ENCODE measurements at places on chromosomes 2 and 18. TPM values are rescaled to one million over a fixed set of nuclear protein-coding genes. Genes with fewer than 3 reads are reported as not detected.

DNA sequence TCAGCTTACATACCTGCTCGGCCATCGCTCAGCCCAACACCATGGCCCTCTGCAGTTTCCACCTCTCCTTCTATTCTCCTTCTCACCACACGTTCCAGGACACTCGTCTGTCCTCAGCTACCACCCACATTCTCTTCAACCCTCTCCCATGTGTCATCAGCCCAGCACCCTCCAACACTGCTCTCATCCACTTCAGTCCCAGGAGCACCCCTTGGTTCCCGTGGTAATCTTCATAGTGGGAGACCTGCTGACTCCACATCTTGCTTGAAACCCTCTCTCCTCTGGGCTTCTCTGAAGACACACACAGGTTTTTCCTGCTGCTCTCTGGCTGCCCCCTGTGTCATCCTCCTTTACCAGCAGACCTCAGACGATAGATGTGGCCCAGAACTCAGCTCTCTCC is 228.7 kb downstream of the GBX2 start:
- DNase-seq: no peak
- no peak overlapping the region for H3K4me3 ChIP-seq
- H3K4me1 ChIP-seq: no peaks in the 10 kb centered on the region
- H3K36me3 ChIP-seq: no peaks in the 10 kb centered on the region

- no peaks in the 10 kb centered on the region for H3K4me1 ChIP-seq
- H3K4me3 ChIP-seq: no peak overlapping the region
- H3K36me3 ChIP-seq: no peaks in the 10 kb centered on the region
- no peak overlapping the region for H3K27ac ChIP-seq
Observed at GRCh38 chr2:80670763-80671162, 366.2 kb upstream of the LRRTM1 start.

Gene MC2R
- not detected for total RNA-seq

Gene ALK
- not detected for total RNA-seq

- no peak overlapping the region for H3K4me3 ChIP-seq
- no peaks in the 10 kb centered on the region for H3K36me3 ChIP-seq
- H3K4me1 ChIP-seq: peaks cover 14% of the 10 kb centered on the region
- H3K27me3 ChIP-seq: peaks cover 2% of the 10 kb centered on the region
Observed at GRCh38 chr2:176817061-176817565, 395.5 kb upstream of the HNRNPA3 start.

DNA sequence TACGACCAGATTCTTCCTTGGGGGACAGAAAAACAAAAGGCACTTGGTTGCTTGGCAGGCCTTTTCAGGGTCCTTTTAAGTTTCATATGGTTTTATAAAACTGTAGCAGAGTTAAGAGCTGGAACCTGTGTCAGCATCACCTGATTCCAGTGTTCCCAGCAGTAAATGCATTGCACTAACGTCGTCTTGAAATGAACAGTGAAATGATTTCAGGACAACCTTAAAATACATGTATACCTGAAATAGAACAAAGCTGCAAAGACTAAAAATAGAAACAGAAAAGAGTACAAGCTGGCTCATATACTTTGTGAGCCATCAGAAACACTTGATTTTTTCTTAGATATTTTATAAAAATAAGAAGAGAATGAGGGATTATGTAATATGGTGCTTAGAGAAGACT is 51.9 kb downstream of the ACSL3 start:
- no peak overlapping the region for H3K4me3 ChIP-seq
- peaks cover 25% of the 10 kb centered on the region for H3K4me1 ChIP-seq
- no peak overlapping the region for H3K27ac ChIP-seq
- no peak for DNase-seq
- no peaks in the 10 kb centered on the region for H3K27me3 ChIP-seq

GRCh38 chr18:48765053-48765452 is 185.7 kb downstream of the SMAD7 start:
- no peaks in the 10 kb centered on the region for H3K36me3 ChIP-seq
- H3K27ac ChIP-seq: no peak overlapping the region
- H3K4me1 ChIP-seq: no peaks in the 10 kb centered on the region
- DNase-seq: no peak

Gene ITGB6
- total RNA-seq: not detected

GRCh38 chr2:109507217-109507616 is 106.5 kb downstream of the SEPTIN10 start:
- no peak overlapping the region for H3K27ac ChIP-seq
- H3K4me1 ChIP-seq: no peaks in the 10 kb centered on the region
- H3K4me3 ChIP-seq: no peak overlapping the region
- H3K36me3 ChIP-seq: no peaks in the 10 kb centered on the region

Gene SAG
- 0.39 TPM for total RNA-seq

Gene CYS1
- not detected for total RNA-seq

DNA sequence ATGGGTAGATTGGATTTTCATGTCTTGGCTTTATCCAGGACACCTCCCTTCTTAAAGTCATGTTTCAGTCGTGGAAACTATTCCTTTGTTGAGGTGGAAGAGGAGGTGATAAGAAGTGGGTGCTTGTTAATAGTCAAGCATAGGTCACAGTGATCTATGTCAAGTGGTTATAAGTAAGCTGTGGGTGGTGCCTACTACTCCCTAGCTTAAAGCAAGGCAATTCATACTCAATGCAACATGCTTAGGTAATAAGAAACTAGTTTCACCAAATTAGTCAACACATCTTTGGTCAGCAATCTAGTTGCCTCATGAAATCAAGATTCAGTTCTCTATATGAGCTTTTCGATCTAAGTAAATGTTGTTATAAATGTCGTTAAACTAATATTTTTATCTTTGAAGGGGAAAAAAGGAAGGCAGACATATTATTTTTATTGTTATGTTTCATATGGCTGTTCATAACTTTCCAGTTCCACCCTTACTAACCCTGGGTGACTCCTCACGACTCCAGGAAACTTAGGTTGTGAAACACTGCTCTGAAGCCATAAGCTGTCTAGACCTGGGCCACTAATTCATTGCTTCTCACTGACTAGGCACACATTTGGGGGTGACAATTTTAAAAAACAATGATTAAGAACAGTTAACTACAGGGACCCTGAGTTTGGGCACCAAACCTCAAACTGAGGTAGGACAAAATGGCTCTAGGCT is 5.8 kb upstream of the ABCB11 start:
- H3K4me1 ChIP-seq: peaks cover 4% of the 10 kb centered on the region
- no peak overlapping the region for H3K4me3 ChIP-seq
- H3K27me3 ChIP-seq: no peaks in the 10 kb centered on the region
- no peak for DNase-seq
- no peak overlapping the region for H3K27ac ChIP-seq

- H3K27ac ChIP-seq: peak overlapping the region; percentile 19
- H3K27me3 ChIP-seq: no peaks in the 10 kb centered on the region
- H3K4me3 ChIP-seq: no peak overlapping the region
- peaks cover 39% of the 10 kb centered on the region for H3K4me1 ChIP-seq
- H3K36me3 ChIP-seq: no peaks in the 10 kb centered on the region
Observed at GRCh38 chr18:3625742-3626091, 175.7 kb downstream of the TGIF1 start.

Data from activated CD4-positive, alpha-beta T cell treated with anti-CD3 and anti-CD28 coated beads for 36 hours (primary cell).